Endothelial cell of umbilical vein (primary cell): ENCODE measurements at places on chromosomes 7 and 10. TPM values are rescaled to one million over a fixed set of nuclear protein-coding genes. Genes with fewer than 3 reads are reported as not detected.

GRCh38 chr7:149570784-149571183, 73.2 kb upstream of the ZNF746 start:
- peaks cover 2% of the 10 kb centered on the region for H3K36me3 ChIP-seq
- no peak overlapping the region for H3K4me3 ChIP-seq
- DNase-seq, result no peak
- H3K27ac ChIP-seq, result no peak overlapping the region
- H3K27me3 ChIP-seq, result no peaks in the 10 kb centered on the region

DNA sequence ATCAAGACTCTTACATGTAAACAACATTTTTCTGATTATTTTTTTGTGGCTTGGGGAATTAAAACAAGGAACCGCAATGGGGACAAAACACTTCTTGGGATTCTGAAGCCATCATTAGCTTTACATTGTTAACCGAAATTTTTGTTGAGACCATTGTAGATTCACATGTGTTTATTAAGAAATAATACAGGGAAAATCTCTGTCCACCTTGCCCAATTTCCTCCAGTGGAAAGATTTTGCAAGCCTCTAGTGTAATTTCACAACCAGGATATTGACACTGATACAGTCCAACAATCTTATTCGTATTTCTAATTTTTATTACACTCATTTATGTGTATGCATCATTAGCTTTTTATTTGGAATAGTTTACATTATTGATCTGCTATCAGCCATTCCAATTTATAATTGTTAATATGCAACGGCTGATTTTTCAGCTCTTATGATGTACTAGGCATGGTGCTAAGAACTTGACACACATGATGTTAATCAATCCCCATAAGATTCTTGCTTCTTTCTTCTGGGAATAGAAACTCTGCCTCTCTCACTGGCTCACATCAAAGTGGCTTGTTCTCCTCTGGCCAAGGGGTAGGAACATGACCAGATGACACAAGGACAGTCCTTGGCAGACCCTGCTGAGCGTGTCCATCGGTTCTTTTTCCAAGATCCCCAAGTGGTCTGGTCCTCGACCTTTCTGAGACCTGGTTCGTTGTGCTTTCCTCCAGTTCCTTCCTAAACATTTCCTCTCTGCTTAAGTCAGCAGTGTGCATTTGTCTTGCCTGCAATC, 137.6 kb downstream of the ADAM12 start:
- H3K27me3 ChIP-seq, result no peaks in the 10 kb centered on the region
- peaks cover 10% of the 10 kb centered on the region for H3K4me1 ChIP-seq
- DNase-seq, result no peak
- H3K36me3 ChIP-seq, result no peaks in the 10 kb centered on the region
- no peak overlapping the region for H3K4me3 ChIP-seq
- no peak overlapping the region for H3K27ac ChIP-seq

DNA sequence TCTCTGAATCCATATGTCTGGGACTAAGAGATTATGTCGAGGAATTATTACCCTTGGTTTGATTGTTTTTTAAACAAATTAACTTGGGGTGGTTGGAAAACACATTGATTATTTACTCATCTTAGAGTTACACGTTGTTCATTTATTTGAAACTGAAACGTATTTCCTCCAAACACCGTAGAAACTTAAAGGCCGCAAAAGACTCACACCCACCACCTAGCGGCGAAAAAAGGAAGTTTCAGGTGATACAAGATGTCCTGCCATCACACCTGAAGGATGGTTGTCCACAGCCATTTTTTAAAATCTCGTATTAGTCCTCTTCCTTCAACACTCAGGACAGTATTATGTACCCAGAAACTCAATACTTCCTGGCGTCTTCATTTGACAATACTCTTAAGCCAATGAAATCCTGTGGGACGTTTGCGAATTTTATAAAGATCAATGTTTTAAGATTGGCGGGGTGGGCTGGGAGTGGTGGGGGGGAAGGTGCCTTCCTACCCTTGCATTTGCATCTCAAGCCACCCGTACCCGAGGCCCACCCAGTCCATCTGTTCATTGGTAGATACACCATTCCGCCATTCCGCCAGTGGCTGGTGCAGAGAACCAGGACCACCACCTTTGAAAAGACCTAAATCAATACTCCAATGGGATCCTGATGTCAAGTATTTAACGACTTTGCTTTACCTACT, 1.4 kb upstream of the LCOR start:
- H3K27ac ChIP-seq, result no peak overlapping the region
- peaks cover 20% of the 10 kb centered on the region for H3K4me1 ChIP-seq
- no peaks in the 10 kb centered on the region for H3K36me3 ChIP-seq

The SUFU gene
- 14.5 and 16.3 TPM in 2 replicates for total RNA-seq

The ADRA2A gene
- total RNA-seq, result not detected in 2 replicates
